Right atrium auricular region (tissue), 2 donors: ENCODE measurements at places on chromosomes 1 and 21. TPM values are rescaled to one million over a fixed set of nuclear protein-coding genes. Genes with fewer than 3 reads are reported as not detected.

DNA sequence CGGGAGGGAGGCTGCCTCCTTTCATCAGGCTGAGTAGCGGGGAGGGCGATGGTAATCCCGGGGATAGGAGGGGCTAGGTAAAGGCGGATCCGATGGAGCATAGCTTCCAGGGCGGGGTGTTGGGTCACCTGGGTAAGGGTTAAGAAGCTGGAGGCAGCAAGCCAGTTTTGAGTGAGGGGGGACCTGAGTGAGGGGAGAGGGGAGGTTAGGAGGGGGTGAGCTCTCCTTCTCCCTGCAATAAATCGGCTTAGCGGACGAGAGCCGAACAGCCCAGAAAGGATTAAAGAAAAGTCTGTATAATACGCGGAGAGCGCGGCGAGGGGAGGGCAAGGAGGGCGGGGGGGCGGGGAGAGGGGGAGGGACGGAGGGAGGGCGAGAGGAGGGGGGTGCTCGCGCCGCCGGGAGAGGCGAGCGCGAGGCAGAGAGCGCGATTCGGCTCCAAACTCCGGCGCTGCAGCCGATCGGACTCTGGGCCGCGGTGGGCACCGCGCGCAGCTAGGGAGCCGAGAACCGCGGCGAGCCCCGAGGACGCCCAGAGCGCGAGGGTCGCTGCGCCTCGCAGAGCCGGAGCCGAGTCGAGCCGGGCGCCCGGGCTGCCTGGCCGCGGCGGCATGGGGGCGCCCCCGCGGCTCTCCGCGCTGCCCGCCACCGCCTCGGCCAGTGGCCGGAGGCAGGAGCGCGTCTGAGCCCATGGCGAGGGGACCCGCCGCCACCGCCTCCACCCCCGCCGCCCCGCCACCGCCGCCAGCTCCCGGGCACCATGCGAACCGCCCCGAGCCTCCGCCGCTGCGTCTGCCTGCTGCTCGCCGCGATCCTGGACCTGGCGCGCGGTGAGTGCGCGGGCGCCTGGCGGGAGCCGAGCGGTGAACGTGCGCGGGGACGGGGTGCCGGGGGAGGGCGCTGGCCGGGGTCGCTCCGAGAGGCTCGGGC is at the start of gene IGSF21:
Gene IGSF21 (plus strand): TSS at position 430 of the 930 bp plus-strand sequence. CDS start 331 bp downstream, at position 761.
- no peaks in the 10 kb centered on the region for H3K4me1 ChIP-seq
- H3K36me3 ChIP-seq, result no peaks in the 10 kb centered on the region
- H3K27me3 ChIP-seq, result peaks cover 15% of the 10 kb centered on the region
- H3K4me3 ChIP-seq, result peak within 1 kb of the TSS; percentile 21
- DNase-seq, result no peak

DNA sequence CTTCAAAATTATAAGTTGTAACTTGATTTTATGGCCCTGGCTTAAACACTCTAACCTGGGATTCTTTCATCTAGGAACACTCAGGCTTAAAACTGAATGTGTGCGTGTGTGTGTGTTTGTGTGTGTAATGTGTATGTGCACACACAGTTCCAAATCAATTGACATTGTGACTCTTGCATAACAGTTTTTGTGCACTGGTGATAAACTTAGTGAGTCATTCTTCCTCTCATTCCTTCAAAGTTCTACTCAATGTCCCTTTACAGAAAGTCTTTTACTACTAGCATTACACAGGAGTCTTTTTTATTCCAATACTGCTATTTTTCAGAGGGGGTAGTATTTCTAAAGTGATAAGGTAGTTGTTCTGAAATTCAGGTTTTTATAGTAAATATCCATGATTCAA is 943.6 kb downstream of the KCNT2 start:
- H3K36me3 ChIP-seq, result no peaks in the 10 kb centered on the region
- no peak overlapping the region for H3K27ac ChIP-seq
- DNase-seq, result no peak
- no peak overlapping the region for H3K4me3 ChIP-seq
- H3K4me1 ChIP-seq, result no peaks in the 10 kb centered on the region

- DNase-seq, result no peak
- no peaks in the 10 kb centered on the region for H3K36me3 ChIP-seq
- H3K4me3 ChIP-seq, result no peak overlapping the region
- no peaks in the 10 kb centered on the region for H3K4me1 ChIP-seq
Measured at GRCh38 chr1:233356705-233356987, 29.1 kb downstream of the MAP3K21 start.

- no peaks in the 10 kb centered on the region for H3K4me1 ChIP-seq
- no peaks in the 10 kb centered on the region for H3K27me3 ChIP-seq
- H3K27ac ChIP-seq, result no peak overlapping the region
- no peak for DNase-seq
- no peak overlapping the region for H3K4me3 ChIP-seq
Measured at GRCh38 chr1:234270581-234271242, 102.5 kb upstream of the COA6 start.

GRCh38 chr1:237386362-237387143 is 344.6 kb downstream of the RYR2 start:
- peaks cover 13% of the 10 kb centered on the region for H3K4me1 ChIP-seq
- no peaks in the 10 kb centered on the region for H3K27me3 ChIP-seq
- peaks cover 9% of the 10 kb centered on the region for H3K36me3 ChIP-seq
- no peak overlapping the region for H3K4me3 ChIP-seq
- DNase-seq, result no peak

DNA sequence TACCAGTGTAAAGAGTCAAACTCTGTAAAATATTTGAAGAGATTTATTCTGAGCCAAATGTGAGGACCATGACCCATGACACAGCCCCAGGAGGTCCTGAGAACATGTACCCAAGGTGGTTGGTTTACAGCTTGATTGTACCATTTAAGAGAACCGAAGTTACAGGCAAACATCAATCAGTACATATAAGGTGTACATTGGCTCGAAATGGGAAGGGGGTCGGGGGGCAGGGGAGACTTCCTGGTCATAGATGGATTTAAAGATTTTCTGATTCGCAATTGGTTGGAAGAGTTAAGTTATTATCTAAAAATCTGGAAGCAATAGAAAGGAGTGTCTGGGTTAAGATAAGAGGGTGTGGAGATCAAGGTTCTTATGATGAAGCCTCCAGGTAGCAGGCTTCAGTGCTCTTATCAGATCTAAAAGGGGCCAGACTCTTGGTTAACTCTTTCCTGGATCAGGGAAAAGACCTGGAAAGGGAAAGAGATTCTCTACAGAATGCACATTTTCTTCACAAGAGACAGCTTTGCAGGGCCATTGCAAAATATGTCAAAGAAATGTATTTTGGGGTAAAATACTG is 47.5 kb upstream of the NTPCR start:
- DNase-seq, result no peak
- H3K27me3 ChIP-seq, result no peaks in the 10 kb centered on the region
- H3K4me1 ChIP-seq, result no peaks in the 10 kb centered on the region
- H3K36me3 ChIP-seq, result no peaks in the 10 kb centered on the region

DNA sequence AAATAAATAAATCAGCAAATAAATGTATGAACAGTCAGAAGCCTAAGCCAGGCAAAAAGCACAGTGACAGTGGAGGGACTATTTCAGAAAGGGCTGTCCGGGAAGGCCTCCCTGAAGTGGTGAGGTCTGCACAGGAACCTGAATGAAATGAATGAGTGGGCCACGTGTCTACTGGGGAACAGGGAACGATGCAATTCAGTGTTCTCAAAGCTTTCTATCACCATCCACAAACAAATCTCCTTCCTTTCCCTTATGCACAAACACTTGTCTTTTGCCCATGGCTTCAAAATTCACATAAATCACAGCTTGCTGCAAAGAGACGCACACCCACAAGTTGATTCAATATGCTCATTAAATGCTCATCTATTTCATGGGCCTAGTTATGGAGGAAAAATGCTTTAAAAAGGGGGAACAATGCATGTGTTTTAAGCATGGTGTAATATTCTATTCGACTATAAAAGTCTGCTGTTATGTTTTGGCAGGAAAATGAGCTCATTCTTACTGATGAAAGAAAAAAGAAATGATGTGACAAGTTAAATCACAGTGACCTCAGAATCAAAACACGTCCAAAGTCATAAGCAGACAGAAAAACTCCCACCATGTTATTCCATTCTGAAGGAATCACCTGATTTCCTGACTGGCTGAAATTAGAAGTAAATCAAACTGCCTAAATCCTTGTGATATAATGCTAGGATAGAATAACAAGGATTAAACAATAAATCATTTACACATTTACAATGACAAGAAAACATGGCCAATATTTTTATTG is 21.6 kb downstream of the URB1 start:
- H3K36me3 ChIP-seq, result peaks cover 43% of the 10 kb centered on the region
- DNase-seq, result no peak
- no peak overlapping the region for H3K4me3 ChIP-seq
- H3K27ac ChIP-seq, result peak overlapping the region; percentile 44

The RUNX1 gene
- 7.6 TPM for total RNA-seq

- DNase-seq, result no peak
- H3K4me1 ChIP-seq, result no peaks in the 10 kb centered on the region
- no peak overlapping the region for H3K27ac ChIP-seq
- no peaks in the 10 kb centered on the region for H3K27me3 ChIP-seq
- no peak overlapping the region for H3K4me3 ChIP-seq
- H3K36me3 ChIP-seq, result peaks cover 54% of the 10 kb centered on the region
Measured at GRCh38 chr1:3886691-3887090, 13.4 kb downstream of the C1orf174 start.

DNA sequence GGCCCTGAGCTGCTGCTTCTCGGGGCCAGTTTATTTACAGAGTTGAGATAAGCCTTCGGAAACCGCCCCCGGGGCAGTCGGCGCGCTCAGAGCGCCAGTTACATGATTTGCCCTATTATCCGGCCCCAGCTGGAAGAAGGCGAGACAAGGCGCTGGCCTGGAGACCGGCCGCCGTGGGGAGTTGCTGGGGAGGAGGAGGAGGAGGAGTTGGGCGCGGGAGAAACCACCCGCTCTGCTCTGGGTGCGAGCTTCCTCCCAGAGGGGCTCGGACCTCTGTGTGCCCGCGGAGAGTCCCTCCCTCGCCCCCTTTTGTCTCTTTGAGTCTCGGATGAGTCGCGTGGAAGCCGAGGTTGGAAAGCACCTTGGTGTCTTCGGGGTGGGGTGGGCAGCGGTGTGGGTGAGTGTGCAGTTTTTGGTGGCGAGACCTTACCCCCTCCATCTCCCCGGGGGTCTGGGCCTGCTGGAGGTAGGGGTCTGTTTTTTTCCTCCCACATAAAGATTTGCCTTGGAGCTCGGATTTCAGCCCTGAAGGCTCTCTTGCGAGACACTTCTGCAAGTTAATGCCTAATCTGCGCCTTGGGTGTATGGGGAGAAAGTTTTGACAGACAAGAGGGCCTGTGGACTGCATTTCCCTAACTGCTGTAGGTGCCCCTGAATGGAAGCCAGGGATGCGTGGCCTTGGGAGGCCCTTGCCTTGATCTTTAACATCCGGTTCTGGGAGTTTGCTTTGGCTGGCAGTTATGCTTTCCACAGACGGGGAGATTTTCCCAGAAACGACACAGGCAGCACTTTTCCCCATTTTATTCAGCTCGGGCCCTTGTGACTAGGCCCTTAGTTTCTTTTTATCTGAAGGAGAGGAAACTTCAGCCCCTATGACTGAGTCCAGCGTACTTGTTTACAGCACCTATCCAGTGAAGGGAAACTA is 80.0 kb downstream of the NDUFS5 start:
- peaks cover 69% of the 10 kb centered on the region for H3K4me1 ChIP-seq
- H3K36me3 ChIP-seq, result no peaks in the 10 kb centered on the region
- no peaks in the 10 kb centered on the region for H3K27me3 ChIP-seq

GRCh38 chr1:243396424-243396823 is 140.6 kb downstream of the SDCCAG8 start:
- no peak overlapping the region for H3K27ac ChIP-seq
- H3K4me3 ChIP-seq, result no peak overlapping the region
- DNase-seq, result no peak
- H3K27me3 ChIP-seq, result no peaks in the 10 kb centered on the region
- H3K4me1 ChIP-seq, result no peaks in the 10 kb centered on the region

GRCh38 chr1:230212405-230212936 is 145.4 kb downstream of the GALNT2 start:
- peak overlapping the region; percentile 84 for H3K27ac ChIP-seq
- H3K27me3 ChIP-seq, result no peaks in the 10 kb centered on the region
- H3K36me3 ChIP-seq, result no peaks in the 10 kb centered on the region
- H3K4me3 ChIP-seq, result no peak overlapping the region
- no peak for DNase-seq
- peaks cover 73% of the 10 kb centered on the region for H3K4me1 ChIP-seq

DNA sequence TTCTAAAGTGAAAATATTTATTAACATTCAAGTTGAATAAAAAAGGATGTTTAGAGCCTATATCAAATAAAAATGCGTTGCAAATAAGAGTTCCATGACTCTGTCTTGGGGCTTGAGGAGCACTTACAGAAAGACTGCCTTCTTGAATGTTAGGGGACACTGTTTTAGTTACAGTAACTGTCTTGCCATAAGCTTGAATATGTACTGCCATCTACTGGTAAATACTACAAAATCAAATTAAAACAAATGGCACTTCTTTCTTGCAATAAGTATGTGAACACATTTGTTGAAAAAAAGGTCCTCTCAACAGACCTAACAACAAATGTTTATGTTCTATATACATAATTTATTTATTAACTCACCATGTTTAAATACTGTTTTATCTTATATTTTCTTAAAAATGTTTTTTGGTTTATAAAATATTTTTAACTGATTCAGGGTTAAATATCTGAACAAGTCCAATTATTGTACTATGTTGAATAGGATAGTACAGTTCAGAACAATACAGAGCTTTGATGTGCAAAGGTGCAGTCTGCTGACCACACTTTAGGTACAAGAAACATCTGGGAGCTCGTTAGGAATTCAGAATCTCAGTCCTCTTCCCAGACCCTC is 199.5 kb downstream of the LRRIQ3 start:
- H3K36me3 ChIP-seq, result no peaks in the 10 kb centered on the region
- H3K4me3 ChIP-seq, result no peak overlapping the region
- H3K27me3 ChIP-seq, result no peaks in the 10 kb centered on the region
- H3K27ac ChIP-seq, result no peak overlapping the region

The GBP2 gene
- 22.1 TPM for total RNA-seq

The DEGS1 gene
- 95.1 TPM for total RNA-seq

DNA sequence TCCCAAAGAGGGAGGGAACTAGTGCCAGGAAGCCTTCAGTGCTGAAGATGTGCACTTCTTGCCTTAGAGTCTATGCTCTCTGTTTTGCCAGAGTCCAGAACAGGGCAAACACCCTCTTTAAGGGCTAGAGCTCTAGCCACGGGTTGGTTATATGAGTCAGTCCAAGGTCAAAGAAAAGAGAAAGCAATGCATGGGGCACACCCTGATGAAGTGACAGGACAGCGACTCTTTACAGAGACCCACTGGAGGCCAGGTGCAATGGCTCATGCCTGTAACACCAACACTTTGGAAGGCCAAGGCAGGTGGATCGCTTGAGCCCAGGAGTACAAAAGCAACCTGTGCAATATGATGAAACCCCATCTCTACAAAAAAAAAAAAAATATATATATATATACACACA is 86.1 kb downstream of the TGFBR3 start:
- no peaks in the 10 kb centered on the region for H3K27me3 ChIP-seq
- H3K4me1 ChIP-seq, result peaks cover 54% of the 10 kb centered on the region
- H3K36me3 ChIP-seq, result no peaks in the 10 kb centered on the region
- peak overlapping the region; percentile 73 for H3K27ac ChIP-seq
- no peak overlapping the region for H3K4me3 ChIP-seq

DNA sequence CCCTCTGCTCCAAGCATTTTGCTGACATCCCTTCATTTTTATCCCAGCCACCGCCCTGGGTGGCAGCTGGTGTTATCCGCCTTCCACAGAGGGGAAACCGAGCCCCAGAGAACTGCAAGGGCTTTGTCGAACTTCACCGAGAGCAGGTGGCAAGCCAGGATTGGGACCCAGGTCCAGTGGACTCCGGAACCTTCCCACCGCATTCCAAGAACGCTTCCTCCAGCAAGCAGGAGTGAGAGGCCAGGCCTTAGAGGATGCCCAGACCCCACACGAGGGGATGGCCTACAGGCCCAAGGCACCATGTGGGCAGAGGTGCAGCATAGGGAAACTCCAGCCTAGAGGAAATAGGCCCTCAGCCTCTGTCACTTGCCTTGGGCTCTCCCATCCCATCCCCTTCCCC is 90.7 kb downstream of the EPHB2 start:
- H3K36me3 ChIP-seq, result no peaks in the 10 kb centered on the region
- no peaks in the 10 kb centered on the region for H3K4me1 ChIP-seq
- H3K27ac ChIP-seq, result no peak overlapping the region
- H3K4me3 ChIP-seq, result no peak overlapping the region
- no peaks in the 10 kb centered on the region for H3K27me3 ChIP-seq
